ENCODE measurements at places on chromosomes 3 and 15.
A peak's percentile ranks its signal among the peaks of the same experiment; 100 is the strongest.

- DNase-seq, result no peak
Measured at GRCh38 chr3:105277656-105278055, 89.1 kb upstream of the ALCAM start.

- no peak for DNase-seq
Measured at GRCh38 chr3:160792540-160792939, 36.5 kb downstream of the PPM1L start.

GRCh38 chr3:177804646-177805045, 607.4 kb upstream of the TBL1XR1 start:
- DNase-seq, result no peak

DNA sequence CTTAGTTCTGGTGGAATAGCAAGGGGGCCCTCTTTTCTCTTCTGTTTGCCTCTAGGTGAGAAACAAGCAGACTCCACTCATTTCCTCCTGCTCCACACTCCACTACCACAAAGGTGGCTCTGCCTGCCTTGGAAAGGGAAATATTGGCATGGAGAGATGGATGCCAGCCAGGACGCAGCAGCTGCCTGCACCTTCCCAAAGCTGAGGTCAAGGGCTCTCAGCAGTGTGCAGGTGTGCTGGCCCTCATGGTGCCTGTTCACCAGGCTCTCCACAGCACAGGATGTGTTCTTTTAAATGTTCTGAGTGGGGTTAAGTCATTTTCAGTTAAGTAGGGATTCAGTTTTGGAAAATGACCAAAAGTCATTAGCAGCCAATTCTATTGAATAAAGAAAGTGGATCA, 211.2 kb upstream of the STRIT1 start:
- no peak for DNase-seq

GRCh38 chr3:71511446-71511845, 72.1 kb downstream of the FOXP1 start:
- no peak for DNase-seq

GRCh38 chr3:106725566-106725965, 651.7 kb upstream of the CCDC54 start:
- DNase-seq, result no peak

DNA sequence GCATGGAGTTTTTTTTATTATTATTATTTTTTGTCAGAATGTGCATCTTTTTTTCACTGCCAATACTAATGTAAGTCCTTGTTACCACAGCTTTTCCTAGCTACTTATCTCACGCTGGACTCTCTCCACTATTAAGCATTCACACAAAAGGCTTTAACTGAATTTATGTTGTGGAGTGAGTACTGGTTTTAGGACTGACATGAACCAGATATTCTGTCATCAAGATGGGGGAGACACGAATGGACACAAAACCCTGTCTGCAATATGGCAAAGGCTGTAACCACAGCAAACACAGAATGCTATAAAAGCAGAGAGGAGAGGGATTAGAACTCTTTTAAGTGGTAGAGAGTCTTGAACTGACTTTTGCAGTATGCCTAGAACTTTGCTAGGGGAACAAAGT, 592.2 kb upstream of the TBL1XR1 start:
- DNase-seq, result no peak

DNA sequence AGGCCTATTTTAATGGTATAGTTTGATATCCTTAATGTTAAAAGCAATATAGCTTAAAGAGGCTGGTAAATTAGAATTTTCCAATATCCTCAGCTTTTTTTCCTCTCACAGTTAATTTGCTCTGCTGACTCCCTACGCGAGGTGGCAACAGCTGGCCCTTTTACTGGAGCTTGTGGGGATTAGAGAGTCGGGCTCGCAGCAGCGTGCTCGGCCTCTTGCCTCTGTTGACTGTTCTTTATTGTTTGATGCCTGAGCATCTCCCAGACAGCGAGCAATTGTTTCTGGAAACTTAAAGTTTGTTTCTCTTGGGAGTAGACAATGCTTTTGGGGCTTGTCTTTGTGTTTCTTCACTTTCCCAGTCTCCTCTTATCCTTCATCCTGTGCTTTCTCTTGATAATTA, 80.8 kb downstream of the OPA1 start:
- DNase-seq, result no peak

DNA sequence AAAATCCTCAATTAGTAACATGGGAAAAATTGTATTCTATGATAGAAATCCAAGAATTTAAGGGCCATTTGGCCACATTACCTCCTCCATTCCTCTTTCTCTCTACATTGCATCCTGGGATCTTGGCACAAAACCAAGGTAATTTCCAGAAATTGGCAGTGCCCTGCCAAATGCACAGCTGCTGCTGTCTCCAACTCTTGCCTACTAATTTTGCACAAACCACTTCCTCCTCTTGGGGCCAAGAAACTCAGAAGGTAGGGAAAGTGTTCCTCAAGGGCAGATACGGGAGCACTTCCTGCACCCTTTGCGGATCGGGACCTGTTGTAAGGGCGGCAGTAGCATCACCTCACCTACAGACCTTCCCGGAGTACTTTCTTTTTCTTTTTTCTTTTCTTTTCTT, 57.8 kb downstream of the MAP3K13 start:
- no peak for DNase-seq

GRCh38 chr3:161644891-161645635, 148.5 kb downstream of the OTOL1 start:
- DNase-seq, result no peak

DNA sequence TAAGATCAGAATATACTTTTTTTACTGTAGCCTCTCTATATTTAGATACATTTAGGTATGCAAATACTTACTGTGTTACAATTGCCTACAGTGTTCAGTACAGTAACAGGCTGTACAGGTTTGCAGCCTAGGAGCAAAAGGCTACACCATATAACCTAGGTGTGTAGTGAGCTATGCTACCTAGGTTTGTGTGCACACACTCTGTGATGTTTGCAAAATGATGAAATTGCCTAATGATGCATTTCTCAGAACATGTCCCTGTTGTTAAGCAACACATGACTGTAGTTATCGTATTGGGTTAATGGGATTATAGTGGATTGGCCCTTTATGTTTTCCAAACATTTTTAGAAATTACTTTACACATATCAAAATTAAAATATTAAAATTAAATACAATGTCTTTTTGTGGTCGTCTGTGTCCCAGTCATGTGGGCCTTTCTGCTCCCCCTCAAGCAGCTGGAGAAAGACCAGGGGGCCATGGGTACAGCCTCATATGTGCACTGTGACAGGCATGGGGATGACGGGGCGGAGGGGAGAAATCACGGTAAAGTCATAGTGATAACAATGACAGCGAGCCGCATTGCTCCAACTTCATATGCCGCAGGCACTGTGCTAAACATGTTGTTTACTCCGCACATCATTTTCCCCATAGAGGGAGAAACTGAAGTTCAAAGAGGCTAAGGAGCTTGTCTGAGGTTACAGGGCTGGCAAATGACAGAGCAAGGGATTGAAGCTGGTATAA, 27.4 kb upstream of the PLA2G4E start:
- DNase-seq, result no peak

GRCh38 chr3:126742057-126742456, 38.0 kb downstream of the CHCHD6 start:
- DNase-seq, result no peak

GRCh38 chr15:34603095-34603494, 19.6 kb upstream of the GOLGA8B start:
- DNase-seq, result no peak

GRCh38 chr3:71859123-71859519, 74.2 kb upstream of the PROK2 start:
- peak; percentile 20 for DNase-seq

- no peak for DNase-seq
Measured at GRCh38 chr3:32117320-32117719, 10.9 kb downstream of the GPD1L start.

- no peak for DNase-seq
Measured at GRCh38 chr15:87638554-87639083, 617.9 kb downstream of the NTRK3 start.

DNA sequence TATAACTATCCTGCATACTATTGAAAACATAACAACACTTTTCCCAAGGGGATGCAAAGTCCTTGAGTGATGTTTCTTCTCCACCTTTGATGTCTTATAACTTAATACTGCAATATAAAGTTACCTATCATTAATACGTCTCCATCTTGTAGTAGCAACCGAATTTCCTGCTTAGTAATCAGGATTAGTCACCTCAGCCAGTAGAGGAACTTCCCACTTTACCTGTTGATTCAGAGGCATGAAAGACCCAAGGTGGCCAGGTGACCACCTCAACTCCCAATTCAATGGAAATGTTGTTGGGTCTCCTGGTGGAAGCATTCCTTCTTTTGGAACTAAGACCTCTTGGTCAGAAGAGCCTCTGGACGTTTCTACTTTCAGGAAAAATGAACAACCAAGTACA, 3.5 kb upstream of the TMCC1 start:
- no peak for DNase-seq

- DNase-seq, result no peak
Measured at GRCh38 chr15:66609876-66610275, 44.1 kb upstream of the LCTL start.

DNA sequence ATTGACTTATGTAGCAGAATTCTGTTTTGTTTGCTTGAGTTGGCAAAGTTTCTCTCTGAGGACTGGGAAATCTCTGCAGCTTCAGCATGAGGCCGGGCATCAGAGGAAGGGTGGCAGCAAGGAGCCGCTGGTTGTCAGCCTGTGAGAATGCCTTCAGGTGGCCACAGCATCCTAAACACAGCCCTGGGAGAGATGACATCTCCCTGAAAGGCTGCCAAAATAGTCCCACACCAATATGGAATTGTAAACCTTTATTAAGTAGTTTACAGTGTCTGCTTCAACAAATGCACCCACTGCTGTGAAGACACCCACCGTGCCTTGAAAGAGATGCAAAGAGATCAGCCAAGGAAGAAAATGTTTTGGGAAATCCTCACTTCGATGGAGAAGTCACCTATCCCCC, 609.7 kb upstream of the ARRDC4 start:
- DNase-seq, result no peak

DNA sequence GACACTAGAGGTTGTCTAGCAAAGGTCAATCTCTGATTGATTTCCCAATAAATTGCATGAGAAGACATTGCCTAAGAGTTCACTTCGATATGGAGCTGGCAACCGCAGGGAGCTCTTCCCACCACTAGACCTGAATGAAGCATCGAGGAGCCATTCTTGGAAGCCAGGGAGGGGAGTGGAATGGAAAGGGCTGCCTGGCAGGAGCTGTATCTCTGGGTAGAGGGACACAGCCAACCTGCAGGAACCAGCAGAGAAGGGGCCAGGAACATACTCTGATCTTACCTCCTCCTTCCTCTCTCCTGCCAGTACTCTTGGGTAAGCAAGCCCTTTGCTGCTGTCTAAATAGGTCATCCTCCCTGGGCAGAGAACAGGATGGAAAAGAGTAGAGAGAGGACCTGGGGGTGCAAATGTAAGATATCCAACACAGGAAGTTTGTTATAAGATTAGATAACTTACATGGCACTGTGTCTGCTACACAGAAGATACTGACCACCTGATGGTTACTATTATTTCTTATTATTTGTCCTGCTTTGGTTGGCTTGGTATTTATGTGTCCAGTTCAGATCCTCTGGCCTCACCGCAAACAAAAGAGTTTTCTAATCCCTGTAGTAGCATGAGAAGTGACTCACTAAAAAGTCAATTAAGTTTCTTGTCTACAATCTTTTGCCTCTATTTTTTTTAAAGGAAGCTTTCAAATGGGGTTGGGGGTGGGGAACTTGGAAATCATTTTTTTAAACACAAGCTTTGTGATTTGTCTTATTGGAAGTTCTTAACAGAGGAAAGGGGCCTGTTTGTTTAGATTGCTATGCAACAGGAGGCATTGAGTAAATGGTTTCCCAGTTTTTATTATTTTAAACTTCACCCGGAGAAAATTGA, 156.7 kb upstream of the TSC22D2 start:
- no peak for DNase-seq

- DNase-seq, result no peak
Measured at GRCh38 chr3:95965704-95966336, 848.6 kb upstream of the EPHA6 start.
